CD4-positive, alpha-beta T cell (primary cell): ENCODE measurements at places on chromosomes 12 and 14.

- no peak for DNase-seq
Measured at GRCh38 chr14:105151838-105152793, 16.5 kb downstream of the JAG2 start.

GRCh38 chr14:36652542-36653201 is 9.0 kb upstream of the PAX9 start:
- no peak for DNase-seq

GRCh38 chr12:120230326-120230973 is 29.5 kb upstream of the RPLP0 start:
- DNase-seq: no peak

DNA sequence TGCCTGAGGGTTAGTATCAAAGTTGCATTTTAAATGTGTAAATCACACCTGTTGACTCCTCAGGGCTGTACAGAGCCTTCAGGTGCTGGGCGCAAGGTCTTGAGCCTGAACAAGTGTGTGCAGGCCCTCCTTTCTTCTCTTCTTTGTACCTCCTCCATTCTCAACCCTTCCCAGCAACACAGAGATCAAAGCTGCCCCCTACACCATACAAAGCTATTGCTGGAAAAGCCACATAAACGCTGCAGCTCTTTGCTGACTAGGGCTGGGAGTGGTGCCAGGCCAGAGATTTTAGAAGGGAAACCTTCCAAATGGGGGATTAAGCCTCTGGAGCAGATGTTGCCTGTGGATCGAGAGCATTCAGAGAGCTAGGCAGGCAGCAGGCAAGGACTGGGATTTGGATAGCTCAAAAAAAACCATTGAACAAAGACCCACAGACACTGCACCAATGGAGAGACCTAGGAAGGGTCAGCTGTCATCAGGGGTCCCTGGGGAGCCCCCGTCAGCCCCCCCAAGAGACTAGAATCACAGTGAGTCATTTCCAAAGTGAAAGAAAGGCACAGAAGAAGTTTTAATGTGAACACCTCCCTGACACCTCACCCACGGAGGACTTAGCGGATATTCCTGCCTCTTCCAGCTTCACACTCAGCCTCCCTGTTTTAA is 18.2 kb upstream of the SUSD6 start:
- DNase-seq: no peak

DNA sequence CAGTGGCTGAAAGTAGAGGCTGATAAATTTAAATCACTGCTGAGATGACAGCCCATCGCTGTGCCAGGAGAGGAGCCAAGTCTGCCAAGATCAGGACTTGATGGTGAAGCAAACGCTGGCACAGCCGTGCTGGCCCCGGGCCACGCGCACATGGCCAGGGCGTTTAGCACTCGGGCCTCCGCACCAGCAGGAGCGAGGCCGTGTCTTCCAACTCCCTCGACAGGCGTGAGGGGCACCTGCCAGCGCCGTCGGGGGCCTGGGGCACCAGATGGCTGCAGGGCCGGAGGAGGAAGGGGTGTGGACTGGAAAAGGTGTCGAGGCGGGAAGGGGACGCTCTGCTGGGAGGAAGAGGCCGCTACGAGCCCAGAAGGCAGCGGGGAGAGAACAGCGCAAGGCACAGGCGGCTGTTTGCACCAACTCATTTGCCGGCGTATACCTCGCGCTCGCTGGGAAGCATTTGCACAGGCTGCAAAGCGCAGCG is 29.5 kb downstream of the RIMBP2 start:
- DNase-seq: no peak
